ENCODE measurements at places on chromosomes 5 and 9. TPM values are rescaled to one million over a fixed set of nuclear protein-coding genes. Genes with fewer than 3 reads are reported as not detected.
A peak's percentile ranks its signal among the peaks of the same experiment; 100 is the strongest.

The SKP2 gene
- 6.8 TPM for total RNA-seq

The SPINK7 gene
- not detected for total RNA-seq

The NCBP1 gene
- total RNA-seq = 32.8 TPM

DNA sequence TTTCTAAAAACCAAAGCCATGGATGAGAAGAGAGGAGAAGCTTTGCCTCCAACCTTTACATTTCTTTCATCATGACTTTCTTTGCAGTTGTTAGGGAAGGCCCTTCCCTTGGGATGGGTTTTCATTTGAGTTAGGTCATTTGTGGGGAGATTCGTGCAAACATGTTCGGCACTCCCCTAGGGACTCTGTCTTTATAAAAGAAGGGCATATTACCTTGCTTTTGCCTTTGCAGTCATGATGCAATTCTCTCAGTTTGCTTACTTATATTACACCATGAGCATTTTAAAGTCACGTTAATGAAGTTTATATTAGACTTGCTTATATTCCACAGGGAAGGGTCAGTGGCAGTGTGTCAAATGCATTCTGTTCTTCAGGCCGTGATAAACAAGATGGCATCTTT, 289.3 kb upstream of the WWC1 start:
- H3K4me1 ChIP-seq = no peaks in the 10 kb centered on the region
- H3K27me3 ChIP-seq = no peaks in the 10 kb centered on the region
- H3K36me3 ChIP-seq = no peaks in the 10 kb centered on the region

DNA sequence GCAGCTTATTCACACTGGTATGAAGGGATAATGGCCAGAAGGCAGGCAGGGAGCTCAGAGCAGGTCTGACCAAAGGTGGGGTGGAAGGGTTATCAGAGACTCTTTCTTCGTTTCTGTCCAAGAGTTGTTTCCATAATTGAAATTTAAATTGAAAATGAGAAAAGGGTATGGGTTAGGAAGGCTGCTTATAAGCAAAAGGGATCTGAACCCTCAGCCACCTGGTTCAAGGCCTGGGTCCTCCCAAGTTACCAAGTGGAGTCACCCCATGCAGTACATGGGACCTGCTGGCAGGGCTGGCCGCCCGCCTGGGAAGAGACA, 17.8 kb downstream of the EEIG1 start:
- H3K36me3 ChIP-seq = no peaks in the 10 kb centered on the region
- no peak for DNase-seq
- H3K4me3 ChIP-seq = no peak overlapping the region
- H3K27me3 ChIP-seq = no peaks in the 10 kb centered on the region
- H3K4me1 ChIP-seq = peaks cover 84% of the 10 kb centered on the region

DNA sequence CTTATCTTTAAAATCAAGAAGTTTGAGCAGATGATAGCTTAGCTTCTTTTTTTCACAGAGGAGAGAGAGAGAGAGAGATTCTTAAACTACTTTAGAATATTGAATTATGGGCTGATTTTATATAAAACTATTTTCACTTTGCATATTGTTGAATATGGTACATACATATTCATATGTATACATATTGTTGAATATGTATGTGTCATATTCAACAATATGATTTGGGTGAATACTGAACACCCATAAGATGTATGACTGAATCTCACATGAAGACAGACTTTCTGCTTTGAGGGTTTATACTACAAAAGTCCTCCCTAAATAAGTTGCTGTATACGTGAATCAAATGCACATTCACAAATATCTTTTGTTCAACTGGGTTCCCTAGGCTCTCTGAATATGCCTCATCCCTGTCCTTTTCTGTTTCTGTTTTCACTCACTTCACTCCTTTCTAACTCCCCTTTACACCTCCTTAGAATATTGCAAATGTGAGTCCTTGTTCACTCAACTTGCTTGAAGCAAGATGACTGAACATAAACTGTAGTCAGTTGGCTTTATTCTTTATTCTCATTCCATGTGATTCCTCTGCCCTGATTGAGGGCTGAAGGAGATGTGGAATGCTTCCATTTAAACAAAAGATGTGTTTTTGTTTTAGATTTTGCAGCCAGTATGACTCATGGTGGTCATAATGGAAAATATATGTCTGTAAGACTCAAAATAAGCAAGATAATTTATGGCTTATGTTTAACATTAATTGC, 225.4 kb upstream of the DAB2 start:
- no peak overlapping the region for H3K27ac ChIP-seq
- DNase-seq = no peak
- H3K27me3 ChIP-seq = no peaks in the 10 kb centered on the region
- no peak overlapping the region for H3K4me3 ChIP-seq

- H3K27ac ChIP-seq = peak overlapping the region; percentile 95
- H3K4me1 ChIP-seq = peaks cover 15% of the 10 kb centered on the region
- H3K27me3 ChIP-seq = no peaks in the 10 kb centered on the region
- peak overlapping the region; percentile 84 for H3K4me3 ChIP-seq
- no peak for DNase-seq
- H3K36me3 ChIP-seq = no peaks in the 10 kb centered on the region
Measured at GRCh38 chr5:43482490-43483297, 971 bp downstream of the TMEM267 start.
